Endodermal cell (in vitro differentiated cells): ENCODE measurements at places on chromosomes 13 and 19.

DNA sequence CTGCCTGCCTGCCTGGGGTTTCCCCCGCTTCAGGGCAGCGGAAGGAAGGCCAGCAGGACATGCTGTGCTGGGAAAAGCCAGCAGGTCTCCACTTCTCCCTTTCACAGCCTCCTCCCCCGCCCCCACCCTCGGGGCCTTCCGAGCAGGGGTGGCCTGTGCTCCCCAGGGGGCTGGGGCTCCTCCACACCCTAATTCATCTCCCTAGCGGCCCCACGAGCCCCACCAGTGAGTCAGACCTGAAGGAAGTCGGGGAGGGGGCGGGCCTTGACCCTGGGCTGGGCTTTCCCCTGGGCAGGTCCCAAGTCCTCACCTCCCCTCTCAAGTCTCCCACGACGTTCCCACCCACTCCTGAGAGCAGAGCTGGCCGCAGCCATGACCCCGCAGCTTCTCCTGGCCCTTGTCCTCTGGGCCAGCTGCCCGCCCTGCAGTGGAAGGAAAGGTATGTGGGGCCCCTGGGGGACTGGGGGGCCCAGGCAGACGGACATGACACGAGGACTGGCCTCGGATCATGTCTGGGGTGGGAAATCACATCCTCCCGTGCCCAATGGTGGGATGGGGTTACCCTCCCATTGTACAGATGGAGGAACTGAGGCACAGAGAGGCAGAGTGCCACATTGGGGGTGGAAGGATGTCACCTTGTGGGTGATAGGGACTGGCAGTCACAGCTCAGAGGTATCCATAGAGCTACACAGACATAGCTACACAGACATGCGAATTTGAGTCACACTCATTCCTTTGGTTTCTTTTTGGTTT is at the start of gene EBI3:
TSS of gene EBI3 (plus strand) at position 345 of the 753 bp plus-strand sequence. CDS start at position 373, 28 bp downstream.
- peak; percentile 76 for DNase-seq

- DNase-seq: no peak
Observed at GRCh38 chr13:76266561-76266960, 619.6 kb downstream of the KCTD12 start.

DNA sequence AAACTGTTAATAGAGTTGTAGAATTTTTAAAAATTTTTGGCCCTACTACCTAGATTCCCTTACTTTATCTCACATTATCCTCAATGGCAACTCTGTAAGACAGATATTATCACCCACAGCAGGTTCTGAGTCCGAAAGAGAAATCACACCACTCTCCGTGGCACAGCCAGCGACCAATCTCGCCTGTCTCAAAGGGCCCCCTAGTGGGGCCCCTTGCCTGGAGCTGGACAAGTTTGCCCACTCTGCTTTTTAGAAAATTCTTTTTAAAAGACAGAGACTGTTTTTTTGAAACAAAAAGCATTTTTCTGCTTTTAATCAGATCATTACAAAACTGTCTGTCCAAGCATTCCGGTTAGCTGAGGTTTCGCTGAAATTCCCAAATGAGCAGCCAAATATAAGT is 21.7 kb downstream of the PHF11 start:
- peak; percentile 70 for DNase-seq

DNA sequence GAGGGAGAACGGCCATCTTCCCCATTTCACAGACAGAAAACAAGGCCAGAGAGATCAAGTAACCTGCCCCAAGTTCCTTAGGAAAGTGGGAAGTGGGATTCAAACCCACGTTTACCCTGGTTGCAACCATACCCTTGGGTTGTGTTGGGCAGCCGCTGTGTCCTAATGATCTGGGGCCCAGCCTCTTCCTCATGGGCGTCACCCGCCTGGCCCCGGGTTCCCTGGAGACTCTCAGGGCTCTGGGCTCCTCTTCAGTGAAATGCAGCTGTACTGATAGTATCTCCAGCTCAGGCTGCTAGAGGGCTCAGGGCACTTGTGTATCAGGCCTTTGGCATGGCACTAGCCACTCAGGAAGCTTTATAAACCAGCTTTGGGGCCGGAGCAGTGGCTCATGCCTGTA is 9.8 kb downstream of the TMED1 start:
- DNase-seq: no peak

GRCh38 chr19:8352134-8352827 is 9.2 kb upstream of the KANK3 start:
- no peak for DNase-seq

GRCh38 chr19:5032101-5032967 is 63.4 kb downstream of the KDM4B start:
- DNase-seq: no peak

DNA sequence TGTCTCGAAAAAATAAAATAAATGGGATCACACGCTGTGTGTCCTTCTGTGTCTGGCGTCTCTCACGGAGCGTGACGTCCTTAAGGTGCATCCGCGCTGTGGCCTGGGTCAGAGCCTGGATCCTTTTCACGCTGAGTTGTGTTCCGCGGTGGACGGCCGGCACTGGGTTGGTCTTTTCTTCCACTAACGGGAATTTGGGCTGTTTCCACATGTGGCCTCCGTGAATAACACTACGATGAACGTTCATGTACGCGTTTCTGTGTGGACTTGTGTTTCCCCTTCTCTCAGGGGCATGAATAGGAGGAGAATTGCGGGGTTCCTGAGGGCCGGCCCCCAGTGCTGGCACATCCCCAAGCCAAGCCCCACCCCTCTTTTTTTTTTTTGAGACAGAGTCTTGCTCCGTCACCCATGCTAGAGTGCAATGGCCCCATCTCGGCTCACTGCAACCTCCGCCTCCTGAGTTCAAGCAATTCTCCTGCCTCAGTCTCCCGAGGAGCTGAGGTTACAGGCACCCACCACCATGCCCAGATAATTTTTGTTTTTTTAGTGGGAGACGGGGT is 6.2 kb upstream of the PTBP1 start:
- DNase-seq: no peak

DNA sequence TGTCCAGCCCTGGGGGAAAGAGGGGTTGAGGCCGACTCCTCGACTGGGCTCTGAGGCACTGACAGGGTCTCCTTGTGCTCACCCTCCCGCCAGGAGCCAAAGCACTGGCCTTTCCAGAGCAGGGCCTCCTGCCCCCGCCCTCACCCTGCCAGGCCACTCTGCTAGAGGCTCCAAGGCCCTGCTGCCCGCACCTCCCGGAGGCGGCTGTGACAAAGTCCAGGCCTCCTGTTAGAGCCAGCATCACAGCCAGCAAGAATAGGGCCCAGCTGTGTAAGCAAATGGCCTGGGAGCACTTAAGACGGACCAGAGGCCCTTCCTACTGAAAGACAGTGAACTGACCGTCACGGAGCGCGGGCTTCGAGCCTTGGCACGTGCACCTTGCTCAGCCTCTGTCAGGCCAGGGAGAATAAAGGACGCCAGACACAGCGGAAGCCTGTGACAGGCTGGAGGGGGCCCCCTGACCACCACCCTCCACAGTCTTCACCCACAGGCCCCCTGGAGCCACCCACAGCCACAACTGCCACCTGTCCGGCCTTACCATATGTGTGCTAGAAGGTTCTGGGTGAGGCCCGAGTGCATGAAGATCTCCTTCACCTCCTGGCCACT is 50.9 kb downstream of the EPS15L1 start:
- no peak for DNase-seq
